ENCODE measurements at places on chromosomes 11 and 22. TPM values are rescaled to one million over a fixed set of nuclear protein-coding genes. Genes with fewer than 3 reads are reported as not detected.
A peak's percentile ranks its signal among the peaks of the same experiment; 100 is the strongest.

The RFPL2 gene
- total RNA-seq: not detected

GRCh38 chr11:19980957-19981669 lies 179.2 kb downstream of the DBX1 start:
- DNase-seq: no peak

The MUC2 gene
- 1.8 TPM for total RNA-seq

DNA sequence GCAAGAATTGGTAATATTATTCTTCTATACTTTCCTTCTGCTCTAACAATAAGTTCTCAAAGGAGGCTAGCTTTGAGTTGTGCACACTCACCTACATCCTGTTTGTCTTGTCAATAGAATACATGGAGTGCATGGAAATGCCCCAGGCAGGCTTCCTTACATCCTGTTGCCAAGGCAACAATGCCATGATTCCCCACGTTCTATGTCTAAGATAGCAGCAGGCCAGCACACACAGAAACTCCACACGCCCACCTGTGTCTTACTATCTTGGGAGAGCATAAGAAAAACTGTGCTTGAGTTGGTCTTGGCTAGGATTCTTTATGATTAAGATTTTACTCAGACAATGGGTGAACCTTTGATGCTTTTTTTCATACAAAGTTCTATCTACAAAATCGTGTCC lies 379.2 kb downstream of the AASDHPPT start:
- DNase-seq: no peak

DNA sequence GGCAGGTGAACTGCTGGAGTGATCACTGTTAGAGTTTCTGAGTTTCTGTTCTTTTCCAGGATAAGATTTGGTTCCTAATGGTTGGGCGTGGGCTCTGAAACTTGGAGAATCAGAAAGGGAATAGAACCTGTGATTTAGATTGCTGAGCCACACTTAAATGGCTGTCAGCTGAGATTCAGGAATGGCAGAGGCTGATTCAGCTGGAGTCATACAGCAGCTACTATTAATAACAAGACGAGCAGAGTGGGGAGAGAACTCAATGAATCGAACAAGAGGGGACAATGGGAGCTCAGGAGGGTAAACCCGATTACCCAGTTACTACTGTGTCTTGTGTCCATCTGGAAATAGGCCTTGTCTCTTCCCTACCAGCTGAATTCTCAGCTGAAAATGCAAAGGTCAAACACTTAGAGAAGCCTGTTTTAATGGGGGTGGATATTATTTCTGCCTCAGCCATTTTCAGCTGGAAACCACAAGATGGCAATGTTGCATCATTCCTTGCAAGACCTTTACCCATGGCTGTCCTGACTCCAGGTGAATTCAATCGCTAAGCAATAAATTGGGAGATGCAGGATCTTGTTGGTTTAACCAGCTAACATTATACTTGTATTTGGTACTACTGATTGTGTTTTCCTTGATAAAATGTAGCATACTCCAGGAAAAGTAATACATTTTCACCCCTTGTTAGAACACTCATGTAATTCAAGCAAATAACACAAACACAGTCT lies 104.5 kb upstream of the RAG2 start:
- DNase-seq: peak; percentile 85

The BDNF gene
- total RNA-seq: 1.5 TPM

The PHLDA2 gene
- 1.9 TPM for total RNA-seq

DNA sequence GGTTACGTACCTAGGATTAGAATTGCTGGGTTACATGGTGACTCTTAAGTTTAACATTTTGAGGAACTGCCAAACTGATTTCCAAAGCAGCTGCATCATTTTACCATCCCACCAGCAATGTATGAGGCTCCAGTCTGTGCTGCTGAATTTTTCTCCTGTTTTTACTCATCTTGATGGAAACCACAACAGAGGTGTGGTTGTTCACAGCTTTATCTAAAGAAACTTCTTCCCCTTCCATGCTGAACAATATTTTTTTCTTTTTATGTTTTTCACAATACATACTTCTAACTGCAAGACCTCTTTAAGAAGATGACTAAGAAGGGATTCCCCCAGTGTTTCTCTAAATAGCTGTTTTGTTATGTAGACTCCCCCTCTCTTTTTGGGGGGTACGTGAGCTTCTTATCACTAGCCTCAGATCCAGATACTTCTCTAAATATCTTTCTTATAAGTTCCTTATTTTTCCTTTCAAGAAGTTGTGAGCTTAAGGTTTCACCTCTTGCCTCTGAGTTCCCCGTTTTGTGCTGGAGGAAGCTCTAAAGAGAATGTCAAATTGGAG lies 24.0 kb downstream of the TCP11L1 start:
- no peak for DNase-seq

- no peak for DNase-seq
These were observed 69.0 kb upstream of the ZBED5 start for GRCh38 chr11:10926801-10927211.

The CSNK2A3 gene
- total RNA-seq: 3.9 TPM

GRCh38 chr11:43518408-43519160 lies 159.9 kb downstream of the TTC17 start:
- no peak for DNase-seq

GRCh38 chr11:118895093-118896039 lies 11.7 kb downstream of the CXCR5 start:
- peak; percentile 33 for DNase-seq

GRCh38 chr11:11356842-11357241 lies 3.8 kb upstream of the CSNK2A3 start:
- no peak for DNase-seq

DNA sequence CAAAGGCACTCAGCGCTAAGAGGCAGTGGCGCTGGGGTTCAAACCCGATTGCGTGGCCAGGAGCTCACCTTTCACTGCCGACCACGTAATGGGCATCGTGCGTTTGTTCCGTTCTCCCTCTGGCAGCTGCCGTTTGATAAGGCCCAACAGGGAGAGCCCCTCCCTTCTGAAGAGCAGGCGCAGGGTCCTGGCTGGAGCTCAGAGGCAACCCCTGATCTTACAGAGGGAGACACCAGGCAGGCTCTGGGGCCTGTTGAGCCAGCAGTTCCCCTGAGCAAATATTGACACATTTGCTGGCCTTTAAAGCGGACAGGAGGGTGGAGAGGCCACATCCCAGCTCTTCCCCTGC lies 11.7 kb upstream of the C1QTNF6 start:
- DNase-seq: no peak

DNA sequence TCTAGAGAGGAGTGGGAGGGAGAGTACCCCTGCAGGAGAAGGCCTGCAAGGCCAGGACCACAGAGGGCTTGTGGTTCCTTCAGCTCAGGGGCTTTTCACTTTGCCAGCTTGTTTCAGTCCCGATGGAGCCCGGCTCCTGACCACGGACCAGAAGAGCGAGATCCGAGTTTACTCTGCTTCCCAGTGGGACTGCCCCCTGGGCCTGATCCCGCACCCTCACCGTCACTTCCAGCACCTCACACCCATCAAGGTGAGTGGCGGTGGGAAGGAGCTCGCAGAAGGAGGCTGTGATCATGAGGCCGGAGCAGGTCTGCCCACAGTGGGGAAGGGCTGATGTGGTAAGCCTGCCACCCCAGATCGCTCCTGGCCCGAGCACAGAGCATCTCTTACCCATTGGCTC lies 13.5 kb downstream of the ACP2 start:
- no peak for DNase-seq

The PTPN5 gene
- 0.62 TPM for total RNA-seq

DNA sequence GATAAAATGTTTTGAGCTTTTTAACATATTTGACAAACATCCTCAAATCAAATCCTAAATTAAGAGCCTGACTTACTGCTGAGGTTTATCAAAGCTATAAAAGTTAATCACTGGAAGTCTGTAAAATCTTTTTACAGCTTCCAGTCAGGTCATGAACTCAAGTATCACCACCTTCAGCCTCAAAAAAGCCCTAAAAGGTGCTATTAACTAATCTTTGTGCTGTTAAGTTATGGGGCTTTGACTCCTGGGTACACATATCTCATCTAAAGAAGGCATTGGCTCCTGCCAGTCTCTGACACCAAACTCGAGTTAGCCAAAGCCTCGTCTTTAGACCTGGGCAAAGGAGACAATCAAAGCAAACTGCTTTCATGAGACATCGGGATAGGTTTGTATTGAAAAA lies 34.0 kb upstream of the CBX6 start:
- no peak for DNase-seq

The FOLR1 gene
- 1.6 TPM for total RNA-seq

- no peak for DNase-seq
These were observed 800 bp downstream of the KCTD21 start for GRCh38 chr11:78187366-78188285.

DNA sequence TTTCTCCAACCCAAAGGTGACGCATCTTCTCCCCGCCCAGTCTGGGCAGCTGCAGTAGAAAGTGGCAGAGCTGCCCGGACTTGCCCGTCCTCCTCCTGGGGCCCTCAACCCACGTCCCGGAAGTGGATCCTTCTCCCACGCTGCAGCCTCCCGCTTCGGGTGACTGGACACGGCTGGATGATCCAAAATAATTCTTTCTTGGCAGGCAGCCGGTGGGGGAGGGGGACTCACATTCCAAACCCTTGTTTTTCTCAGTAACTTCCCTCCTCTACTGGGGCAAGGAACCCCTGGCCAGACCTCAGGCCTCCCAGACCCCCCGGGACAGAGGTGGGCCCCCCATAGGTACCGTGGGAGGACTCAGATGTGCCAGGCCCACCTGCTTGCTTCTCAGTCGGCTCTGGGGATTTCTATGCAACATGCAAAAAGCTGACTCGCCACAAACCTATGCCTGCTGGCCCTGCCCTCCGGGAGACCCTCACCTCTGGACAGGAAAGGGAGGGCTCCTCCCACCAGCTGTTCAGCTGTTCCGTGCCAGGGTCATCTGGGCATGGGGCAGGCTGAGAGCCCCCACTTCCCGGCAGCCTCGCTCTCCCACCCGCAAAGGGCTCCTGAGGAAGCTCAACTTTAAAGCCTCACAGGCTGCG lies 1.4 kb downstream of the PLXNB2 start:
- peak; percentile 94 for DNase-seq

GRCh38 chr11:74473382-74474173 lies 6.2 kb upstream of the KCNE3 start:
- no peak for DNase-seq

The CECR2 gene
- 10.4 TPM for total RNA-seq

DNA sequence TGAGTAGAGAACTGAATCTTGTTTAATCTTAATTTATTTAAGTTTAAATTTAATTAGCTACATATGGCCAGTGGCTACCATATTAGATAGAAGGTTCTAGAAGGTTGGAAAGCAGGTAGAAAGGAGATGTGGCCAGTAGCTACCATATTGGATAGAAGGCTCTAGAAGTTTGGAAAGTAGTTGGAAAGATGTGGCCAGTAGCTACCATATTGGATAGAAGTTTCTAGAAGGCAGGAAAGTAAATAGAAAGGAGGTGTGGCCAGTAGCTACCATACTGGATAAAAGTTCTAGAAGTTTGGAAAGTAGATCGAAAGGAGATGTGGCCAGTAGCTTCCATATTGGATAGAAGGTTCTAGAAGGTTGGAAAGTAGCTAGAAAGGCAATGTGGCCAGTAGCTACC lies 2.2 kb downstream of the CRYBA4 start:
- no peak for DNase-seq

DNA sequence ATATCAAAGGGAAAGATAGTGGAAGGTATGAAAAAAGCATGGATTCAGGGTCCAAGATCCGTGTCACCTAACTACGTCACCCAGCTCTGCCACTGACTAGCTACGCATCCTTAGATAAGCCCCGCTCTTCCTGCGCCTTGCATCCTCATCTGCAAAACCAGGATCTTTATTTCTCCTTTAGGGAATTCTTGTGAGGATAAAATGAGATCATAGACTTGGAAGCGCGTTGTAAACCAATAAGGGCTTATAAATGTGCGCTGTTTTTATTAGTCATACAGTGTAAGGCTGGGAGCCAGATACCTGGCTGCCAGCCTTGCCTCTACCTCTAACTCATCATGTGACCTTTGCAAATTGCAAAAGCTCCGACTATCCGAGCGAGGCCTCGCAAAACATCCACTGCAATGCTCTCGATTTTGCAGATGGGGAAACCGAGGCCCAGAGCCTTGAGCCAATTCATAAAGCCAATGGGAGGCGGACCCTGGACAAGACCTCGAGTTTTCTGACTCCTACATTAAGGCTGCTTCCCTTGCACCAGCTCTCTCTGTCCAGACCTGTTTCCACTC lies 753 bp downstream of the PRPF19 start:
- DNase-seq: no peak

The TENM4 gene
- total RNA-seq: 63.7 TPM

The GAL gene
- total RNA-seq: not detected

The CD248 gene
- total RNA-seq: 37.6 TPM

The FGF19 gene
- total RNA-seq: 1.8 TPM

GRCh38 chr11:105269862-105270261 lies 130.3 kb upstream of the CARD18 start:
- no peak for DNase-seq

Measured in tongue (tissue), 3 donors.